ENCODE measurements at places on chromosomes 12 and 14. TPM values are rescaled to one million over a fixed set of nuclear protein-coding genes. Genes with fewer than 3 reads are reported as not detected.

The CCDC177 gene
- 2.4 TPM for total RNA-seq

DNA sequence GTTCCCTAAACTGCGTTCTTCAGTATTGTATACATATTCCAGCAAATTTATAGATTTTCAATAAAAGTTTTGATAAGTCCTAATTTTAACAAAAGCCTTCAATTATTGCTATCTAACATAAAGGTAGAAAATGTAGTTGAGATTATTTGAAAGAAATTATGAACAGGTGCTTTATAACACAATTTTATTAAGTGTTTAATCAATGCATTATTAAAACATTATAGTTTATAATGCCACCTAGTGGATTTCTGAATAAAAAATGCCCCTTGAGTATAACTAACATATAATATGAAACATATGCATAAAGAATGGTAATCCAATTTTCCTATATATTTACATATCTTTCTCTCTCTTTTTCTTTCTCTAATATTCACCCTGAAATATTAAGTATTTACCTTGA, 515.3 kb downstream of the SLC6A15 start:
- DNase-seq, result no peak

GRCh38 chr12:17588968-17589367, 501.0 kb downstream of the RERGL start:
- DNase-seq, result no peak

- DNase-seq, result no peak
Measured at GRCh38 chr14:54857830-54858269, 44.8 kb downstream of the GCH1 start.

The ACSS3 gene
- total RNA-seq, result 32.1 TPM

DNA sequence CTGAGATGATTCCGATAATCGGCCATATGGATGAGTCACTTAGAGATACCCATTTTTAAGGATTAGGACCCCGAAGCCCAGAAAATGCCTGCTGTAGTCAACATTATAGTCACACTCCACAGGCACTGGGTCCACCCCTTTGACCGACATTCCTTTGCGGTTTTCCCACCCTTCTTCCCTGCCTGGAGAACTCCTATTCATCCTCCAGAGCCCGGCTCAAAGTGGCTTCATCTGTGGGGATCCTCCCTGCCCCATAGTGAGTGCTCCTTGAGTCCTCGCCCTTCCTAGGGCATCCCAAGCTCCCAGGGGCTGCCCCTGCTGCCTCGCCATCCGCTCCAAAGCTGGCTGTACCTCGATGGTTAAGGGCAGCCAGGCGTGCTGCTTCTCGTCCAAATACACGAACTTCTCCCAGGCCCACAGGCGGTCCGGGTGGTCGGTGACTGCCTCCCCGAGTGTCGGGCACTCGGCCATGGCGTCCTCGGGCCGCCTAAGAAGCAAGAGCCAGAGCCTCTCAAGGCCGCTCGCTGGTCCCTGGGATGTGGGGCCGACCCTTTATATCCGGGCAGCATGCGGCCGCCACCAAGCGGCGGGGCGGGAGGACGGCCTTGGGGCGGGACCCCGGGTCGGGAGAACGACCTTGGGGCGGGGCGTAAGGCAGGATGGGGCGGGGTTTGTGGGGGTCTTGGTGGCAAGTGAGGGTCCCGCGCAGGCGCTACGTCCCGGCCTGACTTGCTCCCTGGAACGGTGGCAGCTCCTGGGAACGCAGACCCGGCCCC, at the start of gene TCL1A:
TCL1A (minus strand) TSS at position 530 of the 776 bp plus-strand sequence; CDS start at position 471, 59 bp downstream.
- DNase-seq, result no peak

DNA sequence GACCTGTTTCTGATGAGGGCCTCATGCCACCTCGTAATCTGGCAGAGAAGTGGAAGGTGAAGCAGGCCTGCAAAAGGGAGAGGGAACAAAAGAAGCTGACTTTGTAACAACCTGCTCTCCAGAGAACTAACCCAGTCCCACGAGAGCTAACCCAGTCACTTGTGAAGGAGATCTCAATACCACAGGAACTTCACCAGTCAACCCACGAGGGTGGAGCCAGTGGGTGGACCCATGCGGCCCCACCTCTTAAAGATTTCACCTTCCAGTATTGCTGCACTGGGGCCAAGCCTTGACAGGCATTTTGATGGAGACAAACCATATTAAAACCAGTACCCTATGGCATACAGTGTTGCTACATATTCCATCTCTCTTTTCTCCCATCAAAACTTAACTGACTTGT, 55.1 kb downstream of the SERPINA10 start:
- no peak for DNase-seq

The TOMM20L gene
- total RNA-seq, result not detected

DNA sequence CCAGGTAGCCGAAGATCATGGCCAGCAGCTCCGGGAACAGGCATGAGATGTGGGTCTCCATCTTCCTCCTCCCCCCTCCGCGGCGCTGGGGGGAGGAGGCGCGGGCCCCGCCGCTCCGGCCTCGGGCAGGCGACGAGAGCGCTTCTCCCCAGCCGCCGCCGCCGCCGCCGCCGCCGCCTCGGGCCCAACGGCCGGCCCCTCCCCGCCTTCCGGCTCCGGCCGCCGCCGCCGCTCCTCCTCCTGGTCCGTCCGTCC, 448 bp downstream of the FBXL14 start:
- no peak for DNase-seq

The IL26 gene
- 0.11 TPM for total RNA-seq

DNA sequence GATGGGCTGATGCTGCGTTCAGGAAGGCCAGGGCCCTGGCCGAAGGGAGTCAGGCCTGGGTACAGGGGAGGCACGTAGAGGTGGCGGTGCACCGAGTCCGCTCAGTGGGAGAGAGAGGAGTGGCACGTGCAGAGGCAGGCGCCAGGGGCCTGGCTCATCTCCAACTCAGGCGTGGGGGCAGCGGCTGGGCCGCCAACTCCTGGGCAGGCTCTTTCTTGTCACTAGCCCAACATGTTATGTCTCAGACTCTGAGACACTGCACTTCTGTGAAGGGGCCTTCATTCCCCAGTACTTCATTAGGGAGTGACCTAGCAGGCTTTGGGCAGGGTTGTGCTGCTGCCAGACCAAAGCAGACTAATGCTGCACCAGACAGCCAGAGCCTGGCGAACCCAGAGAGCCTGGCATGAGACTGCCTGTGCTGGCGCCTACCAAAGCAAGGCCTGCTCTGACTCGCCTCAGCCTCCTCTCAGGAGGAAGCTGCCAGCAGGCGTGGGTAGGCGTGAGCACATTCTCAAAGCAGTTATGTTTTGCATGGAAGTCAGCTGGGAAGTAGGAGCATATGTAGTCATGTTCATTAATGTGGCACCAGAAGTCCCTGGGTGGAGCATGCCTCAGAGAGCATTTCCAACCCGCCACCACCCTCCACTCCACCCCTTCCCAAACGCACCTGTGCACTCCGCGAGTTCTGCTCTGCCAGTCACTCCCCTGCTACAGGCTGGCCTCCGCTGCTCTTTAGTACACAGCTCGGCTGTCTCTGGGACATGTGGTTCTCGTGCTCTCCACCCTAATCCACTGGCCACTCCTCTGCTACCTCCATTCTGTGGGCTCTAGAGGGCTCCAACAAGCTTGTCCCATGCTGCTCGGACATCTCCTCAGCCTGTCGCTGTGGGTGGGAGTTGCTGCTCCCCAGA, 9.7 kb downstream of the CKB start:
- peak; percentile 92 for DNase-seq

DNA sequence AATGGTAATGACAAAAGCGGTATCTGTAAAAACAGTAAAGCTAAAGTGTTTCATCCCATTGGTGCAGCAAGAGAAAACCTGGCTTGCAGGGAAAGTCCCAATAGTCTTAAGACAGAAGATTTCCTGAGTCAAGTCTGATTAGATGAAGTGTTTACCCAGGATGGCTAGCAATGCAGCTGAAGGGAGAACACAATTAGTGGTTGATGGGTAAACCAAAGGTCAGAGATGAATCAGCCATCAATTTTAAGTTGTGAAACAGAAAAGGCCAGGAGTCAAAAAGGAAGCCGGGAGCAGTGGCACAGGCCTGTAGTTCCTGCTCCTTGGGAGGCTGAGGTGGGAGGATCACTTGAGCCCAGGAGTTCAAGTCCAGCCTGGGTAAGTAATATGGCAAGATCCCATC, 52.6 kb downstream of the SEC23A start:
- DNase-seq, result no peak
